ENCODE measurements at places on chromosomes 5 and 9.

- no peak overlapping the region for H3K27ac ChIP-seq
- no peak overlapping the region for H3K4me3 ChIP-seq
- H3K36me3 ChIP-seq = no peaks in the 10 kb centered on the region
Measured at GRCh38 chr5:157177953-157178352, 2.7 kb upstream of the ITK start.

- ATAC-seq = no peak
- H3K27ac ChIP-seq = no peak overlapping the region
- H3K27me3 ChIP-seq = no peaks in the 10 kb centered on the region
- H3K4me1 ChIP-seq = peaks cover 50% of the 10 kb centered on the region
- H3K36me3 ChIP-seq = peaks cover 3% of the 10 kb centered on the region
- no peak overlapping the region for H3K4me3 ChIP-seq
Measured at GRCh38 chr5:98781964-98782363, 8.5 kb downstream of the RGMB start.

- H3K4me3 ChIP-seq = no peak overlapping the region
- no peaks in the 10 kb centered on the region for H3K27me3 ChIP-seq
- no peaks in the 10 kb centered on the region for H3K4me1 ChIP-seq
- H3K36me3 ChIP-seq = no peaks in the 10 kb centered on the region
- no peak overlapping the region for H3K27ac ChIP-seq
Measured at GRCh38 chr5:107395632-107396350, 274.9 kb downstream of the EFNA5 start.

DNA sequence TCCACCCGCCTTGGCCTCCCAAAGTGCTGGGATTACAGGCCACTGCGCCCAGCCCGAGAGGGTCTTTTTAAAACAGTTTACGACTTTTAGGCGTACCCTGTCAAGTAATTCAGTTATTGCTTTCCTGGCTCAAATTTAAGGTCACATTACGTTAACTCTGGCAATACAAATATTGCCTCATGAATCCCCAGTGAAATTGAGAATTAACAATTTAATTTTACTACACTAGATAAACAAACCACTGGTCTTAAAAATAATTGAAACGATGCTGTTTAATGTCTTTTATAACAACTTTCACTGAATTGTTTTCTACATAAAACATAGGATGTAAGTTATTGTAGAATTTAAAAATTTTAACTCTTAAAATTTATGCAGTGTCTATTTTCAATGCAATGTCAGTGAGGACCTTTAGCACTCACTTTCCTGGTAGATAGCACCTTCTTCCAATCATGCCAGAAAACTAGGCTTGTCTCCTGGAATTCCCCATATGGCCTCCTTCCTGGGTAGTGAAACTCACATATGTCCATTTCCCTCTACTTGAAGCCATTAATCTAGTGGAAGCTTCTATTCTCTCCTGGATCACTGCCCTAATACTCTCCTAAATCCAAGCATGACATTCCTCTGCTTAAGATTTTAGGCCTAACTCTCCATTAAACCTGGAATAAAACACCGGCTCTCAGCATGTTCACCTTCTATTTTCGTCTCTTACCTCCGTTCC is 13.5 kb downstream of the BASP1 start:
- H3K4me3 ChIP-seq = no peak overlapping the region
- ATAC-seq = no peak
- H3K4me1 ChIP-seq = no peaks in the 10 kb centered on the region
- no peak overlapping the region for H3K27ac ChIP-seq

- H3K27ac ChIP-seq = peak overlapping the region; percentile 92
- no peaks in the 10 kb centered on the region for H3K27me3 ChIP-seq
- no peaks in the 10 kb centered on the region for H3K36me3 ChIP-seq
- ATAC-seq = no peak
- peak overlapping the region; percentile 90 for H3K4me3 ChIP-seq
- H3K4me1 ChIP-seq = peaks cover 82% of the 10 kb centered on the region
Measured at GRCh38 chr9:38066197-38066913, 2.7 kb downstream of the SHB start.

DNA sequence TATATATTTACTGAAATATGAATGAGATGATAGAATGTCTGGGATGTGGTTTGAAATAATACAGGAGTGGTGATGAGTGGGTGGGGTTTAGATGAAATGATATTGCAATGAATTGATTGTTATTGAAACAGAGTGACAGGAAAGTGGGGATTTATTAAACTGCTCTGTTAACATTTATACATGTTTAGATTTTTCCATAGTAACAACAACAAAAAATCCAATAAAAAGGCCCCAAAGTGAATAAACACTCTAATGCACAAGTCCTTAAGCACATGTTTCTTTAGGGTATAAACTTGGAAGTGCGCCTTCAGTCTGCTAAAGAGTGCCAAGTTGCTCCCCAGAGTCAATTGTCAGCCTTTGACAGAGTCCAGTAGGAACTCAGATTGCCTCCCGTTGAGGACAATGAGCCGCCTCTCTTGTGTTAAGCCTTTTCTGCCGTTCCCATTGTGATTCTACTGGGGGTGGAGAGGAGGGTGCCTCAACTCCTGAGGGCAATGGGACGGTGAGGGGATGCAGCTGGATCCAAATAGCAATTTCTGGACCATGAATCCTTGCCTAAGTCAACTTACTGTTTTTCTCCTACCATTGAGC is 112.3 kb downstream of the SLC28A3 start:
- no peaks in the 10 kb centered on the region for H3K36me3 ChIP-seq
- no peaks in the 10 kb centered on the region for H3K27me3 ChIP-seq
- H3K27ac ChIP-seq = no peak overlapping the region
- H3K4me3 ChIP-seq = no peak overlapping the region
- ATAC-seq = no peak

GRCh38 chr9:124353166-124353768 is 62.0 kb downstream of the PSMB7 start:
- H3K27me3 ChIP-seq = no peaks in the 10 kb centered on the region
- no peaks in the 10 kb centered on the region for H3K36me3 ChIP-seq
- no peaks in the 10 kb centered on the region for H3K4me1 ChIP-seq
- ATAC-seq = no peak
- H3K4me3 ChIP-seq = no peak overlapping the region
- no peak overlapping the region for H3K27ac ChIP-seq

DNA sequence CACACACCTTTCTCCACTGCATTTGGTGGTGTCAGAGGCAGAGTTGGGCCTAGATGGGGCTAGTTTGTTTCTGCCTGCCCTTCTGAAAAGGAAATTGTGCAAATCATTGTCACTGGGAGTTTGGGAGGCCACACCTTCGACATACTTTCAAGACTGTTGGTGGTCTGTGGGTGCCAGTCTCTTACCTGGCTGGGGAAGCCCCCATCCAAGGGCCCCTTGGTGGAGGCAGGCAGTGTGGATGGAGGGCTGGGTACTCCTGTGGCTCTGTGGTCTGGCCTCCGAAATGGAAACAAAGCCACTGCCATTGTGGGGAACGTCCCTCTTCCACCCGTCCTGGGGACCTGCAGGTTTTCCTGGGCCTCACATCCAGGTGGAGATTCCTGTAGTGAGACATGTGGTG is 10.9 kb upstream of the PHYHD1 start:
- H3K4me3 ChIP-seq = no peak overlapping the region
- ATAC-seq = no peak
- no peaks in the 10 kb centered on the region for H3K4me1 ChIP-seq
- H3K27ac ChIP-seq = peak overlapping the region; percentile 84
- H3K36me3 ChIP-seq = no peaks in the 10 kb centered on the region

- peaks cover 70% of the 10 kb centered on the region for H3K27me3 ChIP-seq
- peaks cover 11% of the 10 kb centered on the region for H3K4me1 ChIP-seq
- H3K4me3 ChIP-seq = no peak within 1 kb of the TSS
- H3K27ac ChIP-seq = no peak within 1 kb of the TSS
- ATAC-seq = peak; percentile 75
Measured at GRCh38 chr5:169980418-169981053, at the start of gene INSYN2B. TSS of gene INSYN2B (minus strand) at chr5:169980495. CDS start at chr5:169883898, 96,597 bp downstream.

DNA sequence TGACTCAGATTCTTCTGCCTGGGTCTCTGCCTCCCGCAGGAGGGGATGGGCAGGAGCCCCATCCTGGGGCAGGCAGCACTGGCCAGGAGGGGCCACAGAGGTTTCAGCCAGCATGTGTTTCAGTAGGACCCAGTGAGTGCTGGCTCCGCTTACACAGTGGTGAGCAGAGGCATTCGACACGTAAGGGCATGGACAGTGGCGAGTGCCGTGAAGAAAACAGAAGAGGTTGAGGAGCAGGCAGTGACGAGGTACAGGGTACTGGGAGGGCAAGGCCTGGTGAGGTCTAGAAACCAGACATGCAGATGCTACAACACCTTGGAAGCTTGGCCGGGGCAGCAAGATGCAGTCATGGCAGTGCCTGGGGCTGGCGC is 41.5 kb downstream of the CACNA1B start:
- no peaks in the 10 kb centered on the region for H3K4me1 ChIP-seq
- H3K36me3 ChIP-seq = no peaks in the 10 kb centered on the region
- H3K27ac ChIP-seq = no peak overlapping the region
- H3K27me3 ChIP-seq = peaks cover 22% of the 10 kb centered on the region
- no peak overlapping the region for H3K4me3 ChIP-seq

GRCh38 chr9:91837981-91838731 is 111.9 kb downstream of the ROR2 start:
- H3K27me3 ChIP-seq = no peaks in the 10 kb centered on the region
- ATAC-seq = peak; percentile 66
- H3K36me3 ChIP-seq = no peaks in the 10 kb centered on the region
- peaks cover 28% of the 10 kb centered on the region for H3K4me1 ChIP-seq
- H3K4me3 ChIP-seq = peak overlapping the region; percentile 23

DNA sequence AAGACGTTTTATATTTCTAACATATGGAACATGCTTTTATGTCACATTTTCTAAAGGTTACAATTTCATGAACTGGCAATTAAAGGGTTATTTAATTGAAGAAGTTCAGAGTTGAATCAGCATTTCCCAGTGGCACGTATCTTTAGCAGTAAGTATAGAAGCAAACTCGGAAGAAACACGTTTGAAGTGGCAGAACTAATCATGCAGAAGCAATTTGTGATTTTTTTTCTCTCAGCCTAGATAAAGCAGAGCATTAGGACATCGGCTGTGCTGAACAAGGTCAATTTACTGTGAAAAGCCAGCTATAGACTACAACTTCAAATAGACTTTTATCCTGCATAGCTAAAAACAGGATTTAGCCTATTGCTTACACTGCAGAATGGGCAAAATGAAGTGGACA is 104.7 kb downstream of the ISL1 start:
- no peaks in the 10 kb centered on the region for H3K36me3 ChIP-seq
- no peaks in the 10 kb centered on the region for H3K27me3 ChIP-seq
- H3K27ac ChIP-seq = no peak overlapping the region
- H3K4me3 ChIP-seq = no peak overlapping the region
- no peak for ATAC-seq

- H3K27me3 ChIP-seq = peaks cover 20% of the 10 kb centered on the region
- ATAC-seq = no peak
- no peaks in the 10 kb centered on the region for H3K36me3 ChIP-seq
- no peak overlapping the region for H3K27ac ChIP-seq
- no peak overlapping the region for H3K4me3 ChIP-seq
Measured at GRCh38 chr5:10527281-10527950, 36.5 kb upstream of the ANKRD33B start.

GRCh38 chr9:22035591-22036011 is 26.5 kb upstream of the CDKN2B start:
- H3K27ac ChIP-seq = no peak overlapping the region
- no peaks in the 10 kb centered on the region for H3K4me1 ChIP-seq
- no peaks in the 10 kb centered on the region for H3K27me3 ChIP-seq
- H3K4me3 ChIP-seq = no peak overlapping the region

DNA sequence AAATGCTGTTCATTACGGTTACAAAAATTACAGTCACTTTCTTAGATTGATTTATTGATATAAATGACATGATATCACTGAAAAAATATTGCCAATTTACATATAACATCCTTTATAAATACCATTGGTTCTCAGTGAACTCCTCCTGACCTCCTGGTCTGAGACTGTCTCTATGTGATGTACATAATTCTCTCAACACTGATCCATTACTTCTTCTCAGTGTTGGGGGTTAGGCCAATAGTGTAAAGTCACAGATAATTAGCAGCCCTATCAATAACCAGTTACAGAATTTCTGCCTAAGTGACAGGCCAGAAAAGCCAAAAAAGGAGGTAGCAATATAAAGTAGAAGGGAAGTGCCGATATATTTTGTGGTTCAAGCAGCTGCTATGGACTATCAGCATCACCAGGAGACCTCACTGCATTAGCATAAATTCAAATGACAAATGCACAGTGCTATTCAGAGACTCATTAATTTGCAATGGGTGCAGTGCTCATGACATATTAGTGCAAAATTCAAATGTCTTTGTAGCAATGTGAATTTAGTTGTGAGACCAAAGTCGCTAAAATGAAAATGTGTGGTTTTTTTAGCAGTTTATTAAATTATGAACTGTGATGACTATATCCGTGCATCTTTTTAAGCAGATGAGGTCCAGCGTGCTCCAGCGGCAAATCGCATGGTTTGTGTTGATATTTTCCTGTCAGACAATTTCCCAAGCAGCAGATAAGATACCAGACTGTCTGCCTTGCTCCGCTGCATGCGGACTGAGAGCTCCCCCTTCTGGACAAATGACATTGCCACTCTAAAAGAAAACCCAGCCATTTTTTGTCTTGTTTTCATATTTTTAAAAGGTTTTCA is 144.6 kb downstream of the CETN3 start:
- H3K4me3 ChIP-seq = no peak overlapping the region
- peaks cover 12% of the 10 kb centered on the region for H3K4me1 ChIP-seq
- H3K27ac ChIP-seq = no peak overlapping the region
- H3K27me3 ChIP-seq = no peaks in the 10 kb centered on the region
- H3K36me3 ChIP-seq = no peaks in the 10 kb centered on the region
- no peak for ATAC-seq

DNA sequence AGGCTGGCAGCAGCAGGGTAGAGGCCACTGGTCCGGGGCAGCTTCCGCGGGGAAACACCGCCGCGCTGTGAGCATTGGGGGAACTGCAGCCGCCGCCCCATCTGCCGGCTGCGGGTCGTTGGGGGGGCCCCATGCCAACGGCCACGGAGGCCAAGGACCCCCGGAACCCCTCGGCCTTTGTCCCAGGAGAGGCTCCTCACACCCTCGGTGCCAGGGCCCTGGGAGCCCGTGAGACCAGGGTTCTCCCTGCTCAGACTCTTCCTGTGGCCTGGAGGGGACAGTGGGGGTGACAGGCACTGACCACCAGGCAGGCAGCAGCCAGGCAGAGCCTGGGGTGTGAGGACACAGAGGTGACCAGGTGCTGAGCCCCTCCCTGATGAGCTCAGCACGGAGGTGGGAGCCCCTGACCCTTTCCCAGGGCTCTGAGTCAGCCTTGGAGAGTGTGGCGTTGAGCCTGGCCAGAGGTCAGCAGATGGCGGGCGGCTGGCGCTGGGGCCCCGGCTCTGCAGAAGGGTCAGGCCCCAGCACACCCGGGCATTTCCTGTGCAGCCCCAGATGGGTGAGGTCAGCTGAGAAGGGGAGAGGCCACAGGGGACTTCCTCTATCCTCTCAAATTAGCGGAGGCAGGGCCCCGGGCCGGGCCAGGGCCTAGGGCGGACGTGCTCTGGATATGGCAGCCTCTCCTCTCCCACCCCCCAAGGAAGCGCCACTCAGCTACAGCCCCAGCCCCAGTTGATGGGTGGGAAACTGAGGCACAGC is 17.9 kb upstream of the EGFL7 start:
- H3K27ac ChIP-seq = peak overlapping the region; percentile 75
- no peak overlapping the region for H3K4me3 ChIP-seq
- peak; percentile 77 for ATAC-seq
- no peaks in the 10 kb centered on the region for H3K36me3 ChIP-seq
- H3K4me1 ChIP-seq = no peaks in the 10 kb centered on the region

GRCh38 chr5:55708732-55709131 is 3.4 kb downstream of the SLC38A9 start:
- no peaks in the 10 kb centered on the region for H3K4me1 ChIP-seq
- no peak overlapping the region for H3K27ac ChIP-seq
- H3K27me3 ChIP-seq = no peaks in the 10 kb centered on the region
- H3K36me3 ChIP-seq = peaks cover 14% of the 10 kb centered on the region
- ATAC-seq = no peak

Data from gastroesophageal sphincter (tissue), 4 donors.